Caudate nucleus (tissue), 63 donors: ENCODE measurements at places on chromosomes 2 and 18.

DNA sequence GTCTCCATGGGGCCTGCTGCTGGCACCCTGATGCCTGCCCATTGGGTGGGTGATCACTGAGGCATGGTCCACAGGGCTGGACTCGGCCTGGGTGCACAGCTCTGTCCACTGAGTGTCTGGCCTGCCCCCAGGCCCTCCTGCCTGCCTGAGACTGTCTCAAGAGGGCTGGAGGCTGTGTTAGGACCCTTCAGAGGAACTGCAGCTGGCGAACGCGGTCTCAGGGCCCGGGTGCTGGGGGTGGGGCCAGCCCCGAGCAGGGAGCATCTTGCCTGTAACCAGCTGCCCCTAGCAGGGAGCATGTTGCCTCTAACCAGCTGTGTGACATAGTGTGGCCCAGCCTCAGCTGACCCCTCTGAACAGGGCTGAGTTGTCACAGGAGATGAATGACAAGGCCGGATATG is 50.0 kb downstream of the TWIST2 start:
- no peak for DNase-seq

DNA sequence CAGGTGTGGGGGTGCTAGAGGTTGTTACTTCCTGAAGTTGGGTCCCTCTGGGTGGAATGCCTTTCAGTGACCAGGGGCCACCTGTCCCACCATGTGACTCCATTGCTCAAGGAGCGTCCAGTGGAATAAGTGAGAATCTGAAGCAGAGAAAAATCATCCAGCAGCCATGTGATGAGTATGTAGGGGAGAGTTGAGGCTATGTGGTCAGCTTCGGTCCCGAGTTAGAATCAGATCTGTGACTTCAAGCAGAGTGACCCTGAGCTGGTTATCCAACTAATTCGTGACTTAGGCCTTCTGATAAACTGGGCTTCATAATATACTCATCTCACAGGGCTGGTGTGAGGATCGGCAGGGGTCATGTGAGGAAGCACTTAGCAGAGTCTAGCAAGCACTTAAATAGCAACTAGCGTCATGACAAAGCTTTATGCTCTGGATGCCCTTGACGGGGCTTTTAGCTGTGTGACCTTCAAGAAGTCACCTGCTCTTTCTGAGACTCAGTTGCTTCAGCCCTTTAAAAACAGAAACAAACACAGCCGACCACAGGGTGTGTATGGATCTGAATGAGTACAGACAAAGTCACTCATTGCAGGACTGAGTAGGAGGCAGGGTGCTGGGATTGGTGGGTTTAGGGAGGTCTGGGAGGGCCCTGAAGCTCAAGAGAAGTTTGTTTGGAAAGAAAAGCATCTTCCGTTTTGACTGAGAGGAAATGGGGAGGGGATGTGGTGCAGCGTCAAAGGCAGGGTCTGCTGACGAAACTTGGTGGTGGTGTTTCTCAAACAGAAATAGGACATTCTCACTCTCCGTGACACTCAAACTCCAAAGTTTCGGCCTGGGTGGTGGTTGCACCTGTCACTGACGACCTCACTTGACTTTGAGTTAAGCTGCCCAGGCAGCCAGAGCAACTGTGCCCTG is 264.0 kb upstream of the CXCR4 start:
- no peak for DNase-seq

- DNase-seq = no peak
Measured at GRCh38 chr2:152307863-152308262, 27.1 kb upstream of the FMNL2 start.

DNA sequence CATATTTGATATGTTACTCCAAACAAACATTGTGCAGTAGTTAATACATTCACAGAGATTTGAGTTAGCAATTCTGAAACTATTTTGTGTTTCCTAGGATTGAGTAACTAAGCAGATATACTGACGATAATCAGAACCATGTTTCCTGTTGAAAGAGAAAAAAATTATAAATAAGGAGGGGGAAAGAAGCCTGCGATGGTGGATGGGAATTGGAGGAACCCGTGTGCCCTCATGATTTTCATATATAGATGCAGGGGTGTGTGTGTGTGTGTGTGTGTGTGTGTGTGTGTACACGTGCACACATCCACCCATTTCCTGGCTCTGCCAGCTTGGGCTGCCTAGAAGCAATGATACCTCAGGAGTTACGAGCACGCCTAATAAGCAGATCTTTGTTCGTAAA is 56.9 kb downstream of the LPIN2 start:
- no peak for DNase-seq

- DNase-seq = no peak
Measured at GRCh38 chr18:8870528-8870927, 165.2 kb downstream of the MTCL1 start.

DNA sequence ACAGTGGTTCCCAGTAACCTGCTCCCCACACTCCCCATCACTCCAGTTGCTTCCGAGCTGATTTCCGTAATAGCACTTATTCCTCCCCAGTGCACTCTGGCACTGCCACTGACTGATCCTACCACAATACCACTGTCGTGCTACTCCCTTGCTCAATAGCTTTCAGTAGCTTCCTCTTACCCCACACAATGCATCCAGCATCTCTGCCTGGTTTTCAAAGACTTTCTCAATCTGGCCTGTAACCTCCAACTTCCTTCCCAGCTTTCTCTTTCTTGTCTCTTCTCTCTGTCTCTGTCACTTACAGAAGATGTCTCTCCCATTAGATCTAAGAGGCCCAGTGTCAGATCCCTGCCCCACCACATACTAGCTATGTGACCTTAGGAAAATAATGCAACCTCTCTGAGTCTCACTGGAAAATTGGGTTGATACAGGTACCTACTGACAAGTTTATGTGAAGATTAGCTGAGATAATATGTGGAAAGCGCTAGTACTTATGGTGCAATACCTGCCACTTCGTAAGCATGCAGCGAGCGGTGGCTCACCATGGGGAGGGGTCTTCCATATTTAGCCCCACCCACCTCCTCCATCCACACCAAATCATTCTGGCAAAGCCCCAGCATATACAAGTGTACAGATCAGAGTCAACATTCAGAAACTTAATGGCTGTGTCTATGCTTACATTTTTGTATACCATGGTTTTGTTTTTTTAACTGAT is 36.7 kb downstream of the SFXN5 start:
- DNase-seq = no peak

DNA sequence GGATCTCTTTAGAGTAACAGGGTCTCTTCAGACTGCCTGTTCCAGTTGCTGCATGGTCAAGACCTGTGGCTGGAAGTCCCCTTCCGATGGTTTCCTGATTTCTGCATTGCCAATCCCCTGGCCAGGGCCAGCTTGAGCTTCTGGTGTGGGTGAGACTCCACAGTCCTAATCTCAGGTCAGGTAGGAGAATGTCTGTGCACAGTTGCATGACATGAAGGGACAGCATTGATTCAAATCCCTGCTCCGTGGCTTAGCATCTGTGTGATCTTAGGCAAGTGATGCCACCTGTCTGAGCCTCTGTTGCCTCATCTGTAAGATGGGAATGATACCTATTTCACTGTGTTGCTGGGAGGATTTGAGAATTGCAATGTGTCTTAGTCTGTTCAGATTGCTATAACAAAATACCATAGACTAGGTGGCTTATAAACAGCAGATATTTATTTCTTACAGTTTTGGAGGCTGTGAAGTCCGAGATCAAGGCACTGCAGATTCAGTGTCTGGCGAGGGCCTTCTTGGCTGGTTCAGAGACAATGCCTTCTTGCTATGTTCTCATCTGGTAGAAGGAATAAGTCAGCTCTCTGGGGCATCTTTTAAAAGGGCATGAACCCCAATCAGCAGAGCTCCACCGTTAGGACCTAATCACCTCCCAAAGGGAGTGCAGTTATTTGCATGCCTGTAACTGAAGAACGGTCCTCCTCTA is 66.2 kb downstream of the ATOH8 start:
- DNase-seq = no peak

- no peak for DNase-seq
Measured at GRCh38 chr18:74252039-74252395, 39.7 kb downstream of the CYB5A start.

DNA sequence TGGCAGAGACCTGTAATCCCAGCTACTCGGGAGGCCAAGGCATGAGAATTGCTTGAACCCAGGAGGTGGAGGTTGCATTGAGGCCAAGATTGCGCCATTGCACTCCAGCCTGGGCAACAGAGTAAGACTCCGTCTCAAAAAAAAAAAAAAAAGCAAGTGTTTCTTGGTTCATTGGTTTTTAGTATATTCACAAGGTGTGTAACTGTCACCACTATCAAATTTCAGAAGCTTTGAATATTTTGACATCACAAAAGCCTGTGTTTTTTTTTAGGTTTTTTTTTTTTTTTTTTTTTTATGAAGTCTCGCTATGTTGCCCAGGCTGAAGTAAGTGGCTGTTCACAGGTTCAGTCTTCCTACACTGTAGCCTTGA is 16.7 kb downstream of the DDX1 start:
- no peak for DNase-seq

DNA sequence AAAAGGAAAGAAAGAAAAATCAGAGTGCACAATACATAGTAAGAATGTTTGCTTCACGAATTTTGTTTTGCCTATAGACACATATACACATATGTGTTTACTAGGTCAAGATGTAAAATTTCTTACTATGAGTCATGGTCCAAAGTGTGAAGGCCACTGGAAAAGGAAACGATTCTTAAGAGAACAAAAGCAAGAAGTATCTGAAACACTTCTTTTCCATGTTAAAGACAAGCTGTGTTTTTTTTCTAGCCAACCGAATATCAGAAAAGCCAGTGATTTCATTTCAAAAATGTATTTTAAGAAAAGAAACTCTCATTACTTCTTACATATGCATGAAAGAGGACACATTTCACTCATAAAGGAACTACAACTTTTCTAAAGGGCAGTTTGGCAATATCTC is 24.9 kb downstream of the PECR start:
- DNase-seq = no peak

DNA sequence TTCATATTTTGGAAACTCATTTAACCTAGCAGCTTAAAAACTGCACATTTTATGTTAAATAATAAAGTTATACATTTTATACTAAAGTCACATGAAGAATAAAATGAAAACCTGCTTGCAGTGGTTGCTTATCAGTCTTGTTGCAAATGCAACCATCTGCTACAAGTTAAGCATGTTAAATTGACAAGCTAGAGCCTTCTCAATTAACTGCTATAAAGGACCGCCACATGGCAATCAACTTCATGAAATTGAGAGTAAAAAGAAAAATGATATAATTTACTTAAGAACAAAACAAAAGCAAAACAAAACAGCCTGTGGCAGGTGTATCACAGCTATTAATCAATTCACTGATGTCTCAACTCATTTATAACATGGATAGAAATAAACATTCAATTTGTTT is 78.7 kb downstream of the RTTN start:
- no peak for DNase-seq

- no peak for DNase-seq
Measured at GRCh38 chr2:74646201-74646600, 1.9 kb downstream of the M1AP start.

DNA sequence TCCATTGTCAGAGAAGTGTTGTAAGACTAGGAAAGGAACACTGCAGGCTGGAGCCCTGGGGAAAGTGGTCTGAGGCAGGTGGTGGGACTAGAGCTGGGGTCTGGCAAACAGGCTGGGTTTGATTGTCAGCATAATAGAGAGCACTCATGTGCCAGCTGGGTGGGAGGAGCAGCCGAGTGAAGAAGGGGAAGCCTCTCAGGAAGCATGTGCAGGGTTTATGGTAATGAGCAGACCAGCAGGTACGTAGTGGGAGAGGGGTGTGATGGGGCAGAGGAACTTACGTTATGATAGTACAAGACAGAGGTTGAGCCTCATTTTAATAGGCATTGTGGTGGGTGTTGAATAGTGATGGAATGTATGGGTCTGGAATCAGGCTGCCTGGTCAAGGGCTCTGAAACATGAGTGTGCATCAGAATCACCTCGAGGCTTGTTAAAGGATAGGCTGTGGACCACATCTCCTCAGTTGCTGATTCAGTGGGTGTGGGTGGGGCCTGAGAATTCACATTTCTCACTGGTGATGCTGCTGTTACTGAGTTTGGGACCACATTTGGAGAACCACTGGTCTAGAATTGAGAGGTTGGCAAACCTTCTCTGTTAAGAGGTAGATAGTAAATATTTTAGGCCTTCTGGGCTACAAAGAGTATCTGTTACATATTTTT is 1.7 kb upstream of the MGAT5 start:
- DNase-seq = no peak

DNA sequence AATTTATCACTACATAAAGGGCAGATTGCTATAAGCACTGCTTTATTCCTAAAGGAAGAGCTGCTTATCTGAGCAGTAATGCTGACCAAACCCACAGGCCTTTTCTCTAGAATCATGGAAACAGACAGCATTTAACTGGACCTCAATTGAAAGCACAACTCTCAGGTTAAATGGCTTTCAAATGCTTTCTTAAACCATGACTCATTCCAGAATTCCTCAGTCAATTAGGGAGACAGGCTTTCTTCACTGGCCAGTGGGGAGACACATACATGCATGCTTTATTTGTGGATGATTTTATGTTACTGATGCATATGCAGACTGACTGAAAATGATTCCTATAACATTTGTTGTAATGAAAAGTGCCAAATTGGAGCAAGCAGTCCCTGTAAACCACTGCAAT is 114.6 kb downstream of the ACVR1 start:
- DNase-seq = no peak

DNA sequence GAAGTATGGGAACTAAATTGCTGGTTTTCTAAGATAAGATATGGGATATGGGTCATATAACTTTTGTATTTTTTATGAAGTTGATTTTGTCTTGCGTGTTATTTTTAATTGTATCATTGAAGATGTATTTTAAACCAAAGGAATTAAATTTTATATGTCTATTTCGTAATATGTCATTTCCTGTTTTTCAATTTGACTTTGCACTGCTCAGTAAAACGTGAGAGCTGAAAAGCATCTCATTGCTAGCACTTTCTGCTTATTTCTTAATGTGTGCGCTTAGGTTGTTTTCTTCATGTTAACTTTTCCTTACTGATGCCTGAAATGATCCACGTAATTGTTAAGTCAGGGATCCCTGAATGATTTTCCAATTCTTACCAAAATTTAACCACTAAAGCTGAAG is 41.2 kb upstream of the KLF11 start:
- no peak for DNase-seq

DNA sequence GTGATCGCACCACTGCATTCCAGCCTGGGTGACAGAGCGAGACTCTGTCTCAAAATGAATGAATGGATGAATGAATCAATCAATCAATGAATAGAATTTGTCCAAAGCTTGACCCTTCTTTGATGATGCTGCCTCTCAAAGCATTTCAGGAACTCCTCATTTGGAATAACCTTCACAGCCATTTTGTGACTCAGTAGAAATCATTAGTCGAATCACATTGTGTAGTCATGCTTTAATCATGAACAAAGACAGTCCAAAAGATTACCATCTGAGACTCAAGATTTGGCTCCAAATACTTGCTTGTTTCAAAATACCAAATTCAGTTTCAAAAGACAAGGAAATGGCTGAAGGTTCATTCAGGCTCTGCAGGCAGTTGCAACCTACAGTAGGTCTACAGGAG is 83.1 kb downstream of the VWA3B start:
- DNase-seq = no peak

GRCh38 chr2:212669761-212670160 is 131.2 kb upstream of the ERBB4 start:
- no peak for DNase-seq

DNA sequence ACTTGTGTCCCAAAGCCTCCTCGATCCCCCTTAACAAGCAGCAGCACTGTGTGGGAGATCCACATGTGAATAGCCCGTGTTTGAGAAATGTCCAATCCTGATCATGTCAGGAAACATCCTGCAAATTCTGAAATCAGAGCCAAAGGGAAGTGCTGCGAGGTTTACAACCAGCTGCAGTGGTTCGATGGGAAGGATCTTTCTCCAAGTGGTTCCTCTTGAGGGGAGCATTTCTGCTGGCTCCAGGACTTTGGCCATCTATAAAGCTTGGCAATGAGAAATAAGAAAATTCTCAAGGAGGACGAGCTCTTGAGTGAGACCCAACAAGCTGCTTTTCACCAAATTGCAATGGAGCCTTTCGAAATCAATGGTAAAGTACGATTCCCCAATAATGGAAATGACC is at the start of gene MARCO:
Gene MARCO, plus strand, starts transcription at position 164 of the 400 bp plus-strand sequence. Its CDS starts 107 bp downstream, at position 271.
- no peak for DNase-seq
